ENCODE measurements at places on chromosomes 11 and 22.

GRCh38 chr11:7677071-7677470, 3.8 kb upstream of the CYB5R2 start:
- no peak for DNase-seq

DNA sequence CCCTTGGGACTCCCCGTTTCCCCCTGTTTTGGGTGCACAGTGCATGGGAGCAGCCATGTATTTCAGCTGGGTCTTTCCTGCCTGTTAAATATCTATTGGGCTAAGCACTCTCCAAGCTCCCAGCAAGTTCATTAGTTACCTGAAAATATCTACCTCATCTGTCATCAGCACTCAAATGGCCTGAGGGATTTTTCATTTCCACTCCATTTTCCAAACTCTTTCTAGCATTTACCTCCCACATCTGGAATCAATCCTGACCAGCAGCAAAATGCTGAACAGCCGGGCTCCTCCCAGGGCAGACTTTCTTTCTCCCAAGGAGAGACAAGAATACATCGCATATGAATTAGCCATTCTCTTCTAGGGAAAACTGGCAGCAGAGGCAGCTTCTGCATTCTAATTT, 273.5 kb upstream of the MPPED2 start:
- no peak for DNase-seq

DNA sequence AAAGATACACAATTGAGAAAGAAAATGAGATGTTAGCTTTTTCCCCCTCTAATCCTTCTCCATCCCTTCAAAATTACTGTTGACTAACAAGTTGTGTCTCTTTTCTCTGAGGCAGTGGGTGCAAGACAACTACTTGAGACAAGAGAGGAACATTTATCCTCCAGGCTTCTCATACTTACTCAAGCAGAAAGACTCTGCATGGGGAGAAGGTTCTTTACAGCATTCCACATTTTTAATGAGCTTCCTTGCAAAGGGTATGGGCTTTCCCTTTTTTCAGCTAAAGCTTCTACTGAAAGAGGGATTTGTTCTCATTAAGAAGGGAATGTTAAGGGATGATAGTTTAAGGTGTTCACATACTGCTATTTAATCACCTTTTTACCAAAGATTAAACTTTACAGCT, 47.8 kb downstream of the PAX6 start:
- no peak for DNase-seq

DNA sequence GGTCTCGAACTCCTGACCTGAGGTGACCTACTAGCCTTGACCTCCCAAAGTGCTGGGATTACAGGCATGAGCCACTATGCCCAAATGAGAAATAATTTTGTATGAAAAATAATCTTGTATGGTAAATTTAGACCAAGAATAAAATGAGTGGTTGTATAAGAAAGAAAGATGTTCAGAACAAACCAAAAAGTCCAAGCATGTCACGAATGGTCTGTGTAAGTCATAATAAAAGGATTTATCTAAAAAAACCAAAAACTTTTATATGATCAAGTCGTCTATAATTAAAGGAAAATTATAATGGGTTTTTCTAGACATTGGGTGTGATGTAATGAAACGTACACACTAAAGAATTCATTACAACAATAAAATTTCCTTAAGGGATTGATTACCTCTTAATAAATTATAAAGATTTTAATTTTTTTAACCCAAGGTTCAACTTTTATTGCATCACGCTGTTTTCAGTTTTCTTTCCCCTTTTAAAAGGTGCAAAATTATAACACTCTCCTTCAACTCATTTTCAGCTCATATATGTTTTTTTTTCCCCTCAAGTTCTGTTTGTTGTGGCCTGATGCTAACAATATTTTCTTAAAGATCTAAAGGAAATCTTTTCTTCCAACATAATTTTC, 8.9 kb upstream of the AQP11 start:
- DNase-seq = no peak

GRCh38 chr22:49369726-49370626, 457.7 kb downstream of the BRD1 start:
- DNase-seq = peak; percentile 59

- no peak for DNase-seq
Observed at GRCh38 chr11:28537822-28538221, 429.6 kb downstream of the METTL15 start.

DNA sequence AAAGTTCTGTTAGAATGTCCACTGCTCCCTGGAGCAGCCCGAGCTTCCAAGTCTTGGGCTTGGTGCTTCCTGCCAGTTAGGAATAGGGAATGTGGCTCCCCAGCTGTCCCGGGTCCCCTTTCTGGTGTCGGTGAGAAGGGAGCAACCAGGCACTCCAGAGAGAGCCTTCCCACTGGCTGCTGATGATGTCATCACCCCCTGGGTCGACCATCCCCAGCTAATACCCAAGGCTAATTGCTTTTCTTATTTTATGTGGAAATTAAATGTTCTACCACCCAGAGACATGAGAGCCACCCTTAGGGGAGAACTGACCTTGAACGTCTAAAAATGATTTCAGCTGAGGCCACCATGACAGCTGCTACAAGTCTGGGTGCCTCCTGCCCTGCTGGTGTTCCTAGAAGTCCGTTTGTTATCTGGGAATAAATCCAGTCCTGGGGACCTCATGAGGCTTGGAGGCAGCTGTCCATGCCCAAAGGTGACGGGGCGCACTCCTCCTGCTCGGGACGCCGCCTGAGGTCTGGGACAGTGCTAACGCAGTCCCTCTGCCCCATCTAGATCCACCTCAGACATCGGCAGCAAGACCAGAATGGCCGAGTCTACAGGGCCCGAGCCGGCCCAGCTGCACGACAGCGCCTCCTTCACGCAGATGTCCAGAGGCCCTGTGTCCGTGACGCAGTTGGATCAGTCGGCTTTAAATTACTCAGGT, 42.3 kb downstream of the C11orf91 start:
- DNase-seq = no peak

DNA sequence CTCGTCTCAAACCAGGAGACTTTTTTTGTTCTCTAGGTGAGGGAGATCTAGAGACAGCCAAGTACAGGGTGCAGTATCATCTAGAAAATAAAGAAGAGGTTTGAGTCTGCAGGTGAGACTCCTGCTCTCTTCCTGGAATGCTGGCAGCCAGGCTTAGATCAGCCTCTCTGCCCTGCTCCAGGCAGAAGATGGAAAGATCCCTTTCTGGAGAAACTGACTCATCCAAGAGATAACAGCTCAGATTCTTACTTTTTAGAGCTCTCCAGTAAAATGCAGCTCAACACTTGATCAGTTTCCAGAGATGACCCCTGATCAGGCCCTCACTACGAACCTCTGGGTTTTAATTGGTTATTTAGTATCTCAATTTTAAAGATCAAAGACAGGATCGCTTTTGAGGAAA, 44.6 kb upstream of the EHF start:
- no peak for DNase-seq

GRCh38 chr11:3950996-3951660, 95.7 kb downstream of the STIM1 start:
- no peak for DNase-seq

DNA sequence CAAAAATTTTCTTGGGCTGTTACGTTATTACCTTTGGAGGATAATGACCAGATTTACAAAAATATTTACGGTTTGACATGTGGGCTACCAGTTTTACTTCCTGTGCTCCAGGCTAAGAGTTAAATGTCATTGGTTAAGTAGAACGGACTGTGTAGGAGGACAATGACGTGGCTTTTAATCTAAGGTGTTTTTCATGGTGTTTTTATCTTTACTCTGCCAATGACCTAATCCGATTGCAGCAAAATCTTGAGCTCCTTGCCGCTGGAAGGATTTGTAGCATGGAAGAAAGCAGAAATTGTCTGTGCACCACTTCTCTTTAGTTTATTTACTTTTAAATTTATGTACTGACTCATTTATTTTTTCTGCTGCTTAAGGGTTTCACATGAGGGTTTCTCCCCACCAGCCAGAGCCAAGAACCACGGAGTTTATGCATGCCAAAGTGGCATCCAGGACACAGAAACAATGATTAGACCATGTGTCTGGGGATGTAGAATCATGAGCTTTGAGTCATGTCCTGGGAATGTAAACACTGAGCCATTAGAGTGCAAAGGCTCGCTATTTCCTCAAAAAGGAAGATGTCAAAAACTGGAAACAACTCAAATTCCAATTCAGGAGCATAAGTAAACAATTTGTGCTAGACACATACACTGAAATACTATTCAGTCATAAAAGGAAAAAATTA, 1.9 kb upstream of the CARD16 start:
- no peak for DNase-seq

- no peak for DNase-seq
Observed at GRCh38 chr11:108369064-108369463, 98.3 kb downstream of the C11orf65 start.

GRCh38 chr11:116837231-116838091, at the start of gene APOA1:
Gene APOA1 (minus strand): TSS chr11:116837622. CDS start chr11:116837387, 235 bp downstream.
- DNase-seq = no peak
